ENCODE measurements at places on chromosomes 1 and 21. TPM values are rescaled to one million over a fixed set of nuclear protein-coding genes. Genes with fewer than 3 reads are reported as not detected.

DNA sequence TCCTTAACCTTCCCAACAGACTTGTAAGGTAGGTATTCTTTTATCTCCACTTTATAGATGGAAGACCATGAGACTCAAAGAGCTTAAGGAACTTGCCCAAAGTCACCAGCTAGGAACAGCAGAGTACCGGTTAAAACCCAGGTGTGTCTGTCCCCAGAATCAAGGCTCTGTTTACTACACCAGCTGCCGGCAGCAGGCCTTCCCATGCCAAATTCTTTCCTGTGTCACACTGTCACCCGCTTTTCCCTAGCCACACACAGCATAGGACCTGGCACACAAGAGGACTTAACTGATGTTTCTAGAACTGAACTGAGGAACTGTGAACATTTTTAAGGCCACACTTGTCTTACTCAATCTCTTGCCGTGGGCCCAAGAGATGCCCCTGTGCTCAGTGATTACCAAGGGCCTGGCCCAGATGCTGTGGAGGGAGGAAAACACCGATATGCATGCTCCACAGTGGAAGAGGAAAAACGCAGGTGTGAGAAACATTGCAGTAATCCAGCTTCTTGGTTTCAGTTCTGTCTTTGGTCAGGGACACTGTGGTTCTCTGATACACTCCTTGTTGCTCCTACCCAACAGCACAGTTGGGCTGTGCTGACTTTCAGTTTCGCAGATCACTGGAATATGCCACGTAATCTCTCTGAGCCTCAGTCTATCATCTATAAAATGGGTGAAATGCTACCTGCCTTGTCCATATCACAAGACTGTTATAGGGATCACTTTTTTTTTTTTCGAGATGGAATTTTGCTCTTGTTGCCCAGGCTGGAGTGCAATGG, 13.9 kb upstream of the LY9 start:
- no peak for DNase-seq

DNA sequence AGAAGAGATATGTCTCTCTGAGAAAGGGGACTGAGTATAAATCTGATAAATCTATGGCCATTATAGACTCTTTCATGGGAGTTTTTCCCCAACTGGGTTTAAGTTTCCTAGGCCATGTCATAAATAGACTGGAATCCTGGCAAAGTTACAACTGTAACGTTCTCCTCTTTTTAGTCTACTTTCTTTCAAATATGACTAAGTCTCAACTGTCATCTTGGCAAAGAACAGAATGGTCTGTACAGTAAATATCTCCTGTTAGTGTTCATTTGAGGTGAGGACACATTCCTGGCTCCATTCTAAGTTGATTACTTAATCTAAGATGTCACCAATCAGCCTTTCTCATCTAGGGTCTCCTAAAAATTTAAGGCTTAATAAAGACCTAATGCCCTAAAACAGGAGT, 300.5 kb downstream of the BRINP2 start:
- no peak for DNase-seq

DNA sequence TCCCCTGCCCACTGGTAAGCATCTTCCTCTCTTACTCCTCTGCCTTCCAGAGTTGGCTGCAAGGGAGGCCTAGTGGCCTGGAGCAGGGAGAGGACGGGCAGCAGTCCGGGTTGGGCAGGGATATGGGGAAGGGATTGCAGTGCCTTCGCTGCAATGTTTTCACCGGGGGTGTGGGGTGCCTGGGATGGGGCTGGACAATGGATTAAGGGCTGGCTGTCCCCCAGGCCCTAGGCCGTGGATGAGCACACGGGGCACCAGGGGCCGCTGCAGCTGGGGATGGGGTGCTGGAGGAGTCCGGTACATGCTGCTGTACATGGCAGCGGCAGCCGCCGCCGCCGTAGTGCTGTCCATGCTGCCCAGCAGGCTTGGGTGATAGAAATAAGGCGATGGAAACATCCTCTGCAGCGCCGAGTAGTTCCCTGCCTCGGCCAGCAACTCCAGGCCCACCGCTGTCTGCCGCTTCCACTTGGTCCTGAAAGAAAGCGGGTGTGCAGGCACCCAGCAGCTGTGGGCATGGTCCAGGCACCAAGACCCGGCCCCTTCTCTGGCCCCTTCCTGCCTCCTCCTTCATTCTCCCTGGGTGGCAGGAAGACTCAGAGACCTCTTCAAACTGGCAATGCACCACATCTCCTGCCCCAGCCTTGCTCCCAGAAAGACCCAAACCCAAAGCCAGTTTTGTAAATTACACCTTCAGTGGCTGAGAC, 4.8 kb downstream of the BARHL2 start:
- no peak for DNase-seq

DNA sequence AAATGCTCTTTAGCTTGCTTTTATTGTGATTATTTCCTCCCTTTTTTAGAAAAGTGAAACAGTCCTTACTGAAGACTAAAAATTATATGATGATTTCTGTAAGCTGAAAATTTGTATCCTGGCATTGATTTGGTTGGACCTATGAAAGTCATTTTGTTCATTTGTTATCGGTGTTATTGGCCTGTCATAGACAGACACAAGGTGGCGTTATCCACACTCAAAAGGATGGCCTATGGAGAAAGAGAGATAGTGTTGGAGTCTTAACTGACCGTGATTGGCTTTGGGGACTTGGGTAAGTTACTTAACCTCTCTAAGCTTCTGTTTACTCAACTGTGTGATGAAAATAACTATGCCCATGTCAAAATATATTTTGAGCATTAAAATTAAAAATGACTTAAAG, 203.6 kb upstream of the CHODL start:
- DNase-seq, result no peak

- peak; percentile 86 for DNase-seq
Observed at GRCh38 chr1:36099681-36100341, 11.1 kb downstream of the ADPRS start.

DNA sequence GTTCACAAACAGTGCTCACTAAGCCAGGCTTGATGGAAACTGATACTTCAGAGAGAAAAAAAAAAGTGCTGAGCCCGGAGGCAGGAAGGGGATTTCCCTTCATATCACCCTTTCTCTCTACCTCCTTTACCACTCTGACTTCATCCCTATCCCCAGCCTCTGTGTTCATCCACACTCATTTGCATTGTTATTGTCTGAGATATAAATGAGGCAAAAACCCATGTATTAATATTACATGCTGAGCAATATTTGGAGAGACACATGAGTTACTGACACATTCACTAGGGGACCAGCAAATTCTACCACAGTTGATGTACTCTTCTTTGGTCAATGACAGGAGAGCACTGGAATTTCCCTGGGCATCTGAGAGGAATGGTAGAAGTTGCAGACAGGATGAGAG, 175.8 kb downstream of the TNFSF18 start:
- no peak for DNase-seq

GRCh38 chr21:21530680-21531079, 532.5 kb downstream of the NCAM2 start:
- no peak for DNase-seq

- DNase-seq, result no peak
Observed at GRCh38 chr1:209626346-209627026, 25.7 kb downstream of the LAMB3 start.

The RBM11 gene
- total RNA-seq, result 2.3 TPM

DNA sequence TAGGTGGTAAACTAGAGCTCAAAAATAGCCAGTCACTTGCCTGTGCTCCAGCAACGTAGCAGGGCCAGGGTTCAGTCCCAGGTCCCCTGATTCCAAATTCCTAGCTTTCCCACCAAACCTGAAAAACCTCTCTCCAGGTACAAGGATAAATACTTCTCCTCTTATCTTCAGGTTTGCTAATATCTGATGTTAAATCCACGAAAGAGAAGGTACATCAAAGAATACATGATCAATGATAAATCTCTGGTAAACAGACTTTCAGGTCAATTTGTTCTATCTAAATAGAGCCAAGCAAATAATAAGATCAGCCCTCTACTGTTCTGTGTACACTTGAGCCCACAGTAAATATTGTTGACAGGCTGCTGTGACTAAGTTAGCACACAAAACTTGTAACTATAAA, 52.1 kb upstream of the AKT3 start:
- no peak for DNase-seq

DNA sequence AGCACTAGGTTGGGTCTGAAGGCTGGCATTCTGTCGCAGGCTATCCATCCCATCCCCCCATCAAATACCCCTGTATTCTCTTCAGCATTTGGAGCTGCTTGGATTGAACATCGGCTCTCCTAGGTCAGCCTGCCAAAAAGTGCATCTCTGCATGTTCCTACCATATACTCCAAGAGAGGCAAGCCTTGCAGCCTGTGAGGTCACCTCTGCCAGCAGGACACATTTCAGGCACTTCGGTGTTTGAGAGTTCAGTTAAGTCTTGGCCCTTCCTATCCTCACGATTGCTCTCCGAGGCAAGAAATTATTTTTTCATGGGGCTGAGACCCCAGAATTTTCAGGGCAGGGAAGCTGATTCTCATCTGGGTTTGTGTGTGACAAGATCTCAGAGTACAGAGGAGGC, 2.6 kb downstream of the GPR25 start:
- peak; percentile 34 for DNase-seq

DNA sequence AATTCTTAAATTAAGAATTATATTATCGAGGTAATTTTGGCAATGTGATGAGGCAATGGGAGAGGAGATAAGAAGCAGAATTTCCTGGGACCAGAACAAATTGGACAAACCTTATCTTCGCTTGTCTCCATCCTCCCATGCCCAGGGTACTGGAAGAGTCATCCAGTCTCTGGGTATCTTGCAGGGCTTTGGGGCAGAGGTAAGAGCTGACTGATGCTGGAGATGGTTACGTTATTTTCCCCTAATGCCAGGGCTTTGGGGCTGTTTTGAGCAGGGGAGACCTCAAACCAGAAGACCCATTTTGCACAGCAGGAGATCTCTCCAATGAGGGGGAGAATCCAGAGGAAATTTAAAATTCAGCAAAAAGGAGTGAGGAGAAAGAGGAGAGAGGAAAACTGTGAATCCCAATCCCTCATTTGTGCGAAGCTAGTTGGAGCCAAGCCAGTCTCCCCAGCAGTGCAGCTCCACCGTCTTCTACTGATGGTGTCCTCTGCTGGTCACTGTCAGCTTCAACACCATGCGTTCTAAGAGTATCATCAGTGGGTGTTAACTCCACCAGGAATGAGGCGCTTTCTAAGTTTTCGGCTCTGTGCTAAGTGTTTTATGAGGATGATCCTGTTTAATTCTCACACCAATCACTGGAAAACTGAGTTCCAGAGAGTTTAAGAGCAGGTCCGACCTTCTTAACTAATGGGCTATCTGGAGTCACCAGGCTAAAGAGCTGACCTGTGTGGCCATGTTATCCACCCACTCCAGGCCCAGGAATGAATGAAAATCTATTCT, 86.8 kb upstream of the CD34 start:
- DNase-seq, result peak; percentile 91

DNA sequence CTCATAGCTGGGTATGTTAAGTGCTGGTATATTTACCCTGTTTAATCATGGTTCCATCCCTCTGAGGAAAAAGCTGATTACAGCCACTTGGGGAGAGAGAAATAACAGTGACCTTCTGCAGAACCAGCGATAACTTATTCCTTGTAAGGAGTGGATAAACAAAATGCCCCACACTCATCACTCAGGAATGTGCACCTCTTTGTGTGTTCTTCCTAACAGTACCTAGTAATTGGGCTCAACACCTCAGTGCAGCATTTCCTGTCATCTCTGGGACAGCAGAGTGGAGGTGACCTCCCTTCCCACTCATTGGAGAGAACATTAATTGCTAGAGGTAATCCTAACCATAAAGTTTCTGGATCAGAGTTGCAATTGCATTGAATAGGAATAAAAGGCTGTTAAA, 112.5 kb upstream of the F3 start:
- DNase-seq, result no peak

The PLA2G4A gene
- 51.0 TPM for total RNA-seq

DNA sequence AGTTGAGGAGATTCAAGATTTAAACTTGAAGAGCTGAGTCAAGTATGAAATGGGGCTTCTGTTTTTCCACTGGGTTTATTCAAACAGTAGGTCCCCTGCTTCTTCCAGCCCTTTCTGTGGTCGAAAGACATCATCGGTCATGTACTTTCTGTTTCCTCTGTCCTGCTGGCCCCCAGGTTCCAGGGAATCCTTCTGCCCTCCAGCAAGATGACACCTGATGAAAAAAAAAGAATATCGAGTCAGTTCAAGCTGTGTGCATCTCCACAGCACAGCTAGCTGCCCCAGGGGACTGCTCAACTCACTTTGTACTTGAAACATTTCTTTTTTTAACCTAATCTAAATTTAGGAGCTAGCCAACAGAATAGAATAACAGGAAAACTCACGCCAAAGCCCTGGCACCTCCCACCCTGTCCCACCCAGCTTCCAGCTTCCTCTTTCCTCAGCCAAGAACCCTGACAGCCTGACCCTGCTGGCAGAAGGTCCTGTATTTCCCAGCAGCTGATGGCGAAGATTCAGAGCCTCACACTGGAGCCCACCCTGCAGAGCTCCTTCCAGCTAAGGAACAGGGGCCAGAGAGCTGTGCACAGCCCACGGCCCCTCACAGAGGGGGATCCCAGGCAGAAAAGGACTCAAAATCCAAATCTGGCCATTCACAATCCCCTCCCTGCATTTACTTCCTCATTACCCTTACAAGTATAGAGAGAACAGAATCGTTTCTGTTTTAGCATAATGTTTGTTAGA, 176.5 kb downstream of the PSMG1 start:
- DNase-seq, result no peak

DNA sequence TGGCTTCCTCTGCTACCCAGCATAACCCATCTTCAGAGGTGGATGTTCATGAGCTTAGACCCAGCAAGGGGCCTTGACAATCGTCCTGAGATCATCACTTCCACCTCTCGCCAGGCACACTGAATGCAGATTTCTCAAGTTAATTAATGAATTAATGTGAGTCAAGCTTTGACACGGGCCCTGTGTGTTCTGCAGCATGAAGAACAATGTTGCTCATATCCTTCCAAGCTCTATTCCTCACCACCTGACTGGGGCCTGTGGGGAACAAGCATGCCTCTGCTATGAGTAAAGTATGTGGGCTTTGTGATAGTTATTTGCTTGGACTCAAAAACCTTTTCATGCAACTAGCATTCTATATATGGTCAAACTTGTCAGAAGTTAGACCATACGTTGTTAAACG, 122.0 kb downstream of the SEC16B start:
- no peak for DNase-seq

The PSMG1 gene
- 28.8 TPM for total RNA-seq

GRCh38 chr21:32185103-32185502, 93.7 kb downstream of the MIS18A start:
- DNase-seq, result no peak

DNA sequence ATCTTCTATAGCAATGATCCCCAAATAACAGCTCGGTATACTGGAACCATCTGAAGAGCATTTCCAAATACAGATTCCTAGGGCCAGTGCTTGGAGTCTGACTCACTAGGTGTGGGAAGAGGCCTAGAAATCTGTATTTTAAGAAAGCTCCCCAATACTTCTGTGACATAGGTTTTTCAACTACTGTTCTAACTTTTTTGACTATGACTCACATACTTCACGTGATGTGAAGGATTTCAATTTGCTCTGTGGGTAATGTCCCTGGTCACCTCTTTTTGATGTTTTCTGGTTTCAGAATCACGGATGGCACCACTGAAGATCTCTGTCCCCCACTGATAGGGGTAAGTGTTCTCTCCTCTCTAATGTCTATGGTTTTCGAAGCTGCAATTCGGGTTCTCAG, 11.0 kb downstream of the ORC1 start:
- no peak for DNase-seq

- no peak for DNase-seq
Observed at GRCh38 chr1:218294546-218294945, 9.5 kb downstream of the RRP15 start.
